Ovary (tissue), 10 donors: ENCODE measurements at places on chromosomes 2 and 18. TPM values are rescaled to one million over a fixed set of nuclear protein-coding genes. Genes with fewer than 3 reads are reported as not detected.

SKOR2 gene
- not detected for total RNA-seq

HSPE1 gene
- 66.0 TPM for total RNA-seq

- no peak overlapping the region for H3K27ac ChIP-seq
- H3K36me3 ChIP-seq: no peaks in the 10 kb centered on the region
- H3K4me3 ChIP-seq: no peak overlapping the region
- no peaks in the 10 kb centered on the region for H3K27me3 ChIP-seq
- no peak for DNase-seq
Measured at GRCh38 chr2:25608718-25609117, 64.7 kb downstream of the DTNB start.

DNA sequence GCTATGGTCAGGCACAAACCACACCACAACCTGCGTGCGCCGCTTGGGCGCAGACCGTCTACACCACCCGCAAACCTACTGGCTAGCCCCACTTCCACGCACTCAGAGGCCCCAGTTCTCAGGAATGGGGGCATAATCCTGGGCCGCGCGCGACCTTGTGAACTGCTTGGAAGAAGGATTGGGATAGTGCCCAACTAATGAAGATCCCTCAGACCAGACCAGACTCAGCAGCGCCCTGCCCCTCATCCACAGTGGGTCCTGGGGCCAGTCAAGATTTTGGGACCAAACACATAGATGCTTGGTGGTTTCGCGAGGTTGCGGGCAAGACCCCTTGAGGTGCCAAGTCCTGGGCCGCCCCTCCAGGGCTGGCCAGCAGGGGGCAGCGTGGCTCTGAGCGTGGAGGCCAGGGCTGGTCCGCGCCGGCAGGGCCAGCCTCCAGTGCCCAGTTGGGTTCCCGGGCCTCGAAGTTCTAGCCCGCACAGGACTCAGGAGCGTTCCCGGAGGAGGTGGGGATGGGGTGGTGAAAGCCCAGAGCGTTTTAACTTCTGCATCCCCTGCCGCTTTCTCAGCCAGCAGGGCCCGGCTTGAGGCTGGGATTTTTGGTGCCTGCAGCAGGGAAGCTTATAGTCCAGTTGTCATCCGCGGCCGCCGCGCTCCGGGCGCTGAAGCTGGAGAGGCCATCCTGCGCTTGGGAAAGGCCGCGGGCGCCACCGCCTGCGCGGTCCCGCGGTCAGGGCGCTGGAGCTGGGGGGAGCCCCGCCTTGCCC is 8.3 kb downstream of the OSR1 start:
- H3K4me3 ChIP-seq: no peak overlapping the region
- peaks cover 3% of the 10 kb centered on the region for H3K4me1 ChIP-seq
- no peak overlapping the region for H3K27ac ChIP-seq
- H3K27me3 ChIP-seq: no peaks in the 10 kb centered on the region

GRCh38 chr2:196234672-196235071 is 63.3 kb upstream of the STK17B start:
- H3K4me1 ChIP-seq: no peaks in the 10 kb centered on the region
- no peak overlapping the region for H3K27ac ChIP-seq
- H3K36me3 ChIP-seq: no peaks in the 10 kb centered on the region
- H3K4me3 ChIP-seq: no peak overlapping the region

DNA sequence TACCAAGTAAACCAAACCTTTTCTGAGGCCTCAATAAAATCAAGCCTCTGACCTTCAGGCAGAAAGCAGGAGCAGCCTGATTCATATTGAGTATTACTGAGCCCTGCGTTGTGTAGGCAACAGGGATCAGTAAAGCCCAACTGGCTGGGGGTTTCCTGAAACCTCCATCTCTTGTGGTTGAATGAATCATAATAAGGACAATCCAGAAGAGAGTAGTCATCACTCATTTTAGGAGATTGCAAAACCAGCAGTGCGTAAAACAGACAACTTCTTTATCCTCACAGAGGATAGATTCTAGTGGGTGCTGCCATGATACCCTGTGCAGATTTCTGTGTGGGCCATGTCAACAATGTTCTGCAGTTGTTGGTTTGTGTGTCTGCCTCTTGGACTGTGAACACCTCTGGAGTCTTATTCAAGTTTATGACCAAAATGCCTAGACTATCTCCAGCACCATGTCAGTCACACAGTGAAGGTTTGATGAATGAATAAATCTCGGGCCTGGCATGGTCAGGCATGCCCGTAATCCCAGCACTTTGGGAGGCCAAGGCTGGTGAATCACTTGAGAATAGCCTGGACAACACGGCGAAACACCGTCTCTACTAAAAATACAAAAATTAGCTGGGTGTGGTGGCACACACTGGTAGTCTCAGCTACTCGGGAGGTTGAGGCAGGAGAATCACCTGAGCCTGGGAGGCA is 51.8 kb upstream of the RAB27B start:
- peaks cover 3% of the 10 kb centered on the region for H3K4me1 ChIP-seq
- H3K27me3 ChIP-seq: no peaks in the 10 kb centered on the region
- H3K27ac ChIP-seq: no peak overlapping the region
- no peak overlapping the region for H3K4me3 ChIP-seq

GRCh38 chr2:129907256-129907998 is 72.0 kb upstream of the RAB6C start:
- no peak overlapping the region for H3K4me3 ChIP-seq
- DNase-seq: no peak
- no peaks in the 10 kb centered on the region for H3K36me3 ChIP-seq
- H3K27me3 ChIP-seq: no peaks in the 10 kb centered on the region
